Activated naive CD8-positive, alpha-beta T cell treated with anti-CD3 and anti-CD28 coated beads, Interleukin-2, amount 10 ng/mL, durations not matched to agents 7 days and 5 days (primary cell): ENCODE measurements at places on chromosomes 2 and 18. TPM values are rescaled to one million over a fixed set of nuclear protein-coding genes. Genes with fewer than 3 reads are reported as not detected.

FEZ2 gene
- total RNA-seq = 19.4 TPM

CNTNAP5 gene
- total RNA-seq = not detected

FAM117B gene
- 22.1 TPM for total RNA-seq

- no peak for DNase-seq
- H3K27me3 ChIP-seq = peaks cover 62% of the 10 kb centered on the region
- peak overlapping the region; percentile 6 for H3K4me3 ChIP-seq
- H3K27ac ChIP-seq = no peak overlapping the region
- peaks cover 1% of the 10 kb centered on the region for H3K36me3 ChIP-seq
These were observed 1.8 kb downstream of the AGAP1 start for GRCh38 chr2:235495373-235496238.

GRP gene
- total RNA-seq = not detected

GRCh38 chr2:20254731-20255130 lies 29.8 kb upstream of the SDC1 start:
- H3K27ac ChIP-seq = no peak overlapping the region
- H3K27me3 ChIP-seq = no peaks in the 10 kb centered on the region
- H3K4me1 ChIP-seq = peaks cover 5% of the 10 kb centered on the region
- H3K36me3 ChIP-seq = peaks cover 29% of the 10 kb centered on the region
- no peak for DNase-seq
- no peak overlapping the region for H3K4me3 ChIP-seq

DNA sequence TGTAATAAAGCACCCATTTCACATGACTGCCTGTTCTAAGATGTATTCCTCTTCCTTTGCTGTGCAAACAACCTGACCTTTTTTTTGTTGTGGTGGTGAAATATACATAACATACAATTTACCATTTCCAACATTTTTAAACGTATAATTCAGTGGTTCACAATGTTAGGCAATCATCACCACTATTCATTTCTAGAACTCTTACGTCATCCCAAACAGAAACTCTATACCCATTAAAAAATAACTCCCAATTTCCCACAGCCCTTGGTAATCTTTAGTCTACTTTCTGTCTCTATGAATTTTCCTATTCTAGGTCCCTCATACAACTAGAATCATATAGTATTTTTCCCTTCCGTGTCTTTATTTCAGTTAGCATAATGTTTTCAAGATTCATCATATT lies 36.7 kb downstream of the RND3 start:
- no peak overlapping the region for H3K27ac ChIP-seq
- no peak overlapping the region for H3K4me3 ChIP-seq
- no peaks in the 10 kb centered on the region for H3K4me1 ChIP-seq
- no peaks in the 10 kb centered on the region for H3K27me3 ChIP-seq
- DNase-seq = no peak
- no peaks in the 10 kb centered on the region for H3K36me3 ChIP-seq

EIPR1 gene
- total RNA-seq = 34.6 TPM

NXPH2 gene
- not detected for total RNA-seq

GLI2 gene
- 1.2 TPM for total RNA-seq

DNA sequence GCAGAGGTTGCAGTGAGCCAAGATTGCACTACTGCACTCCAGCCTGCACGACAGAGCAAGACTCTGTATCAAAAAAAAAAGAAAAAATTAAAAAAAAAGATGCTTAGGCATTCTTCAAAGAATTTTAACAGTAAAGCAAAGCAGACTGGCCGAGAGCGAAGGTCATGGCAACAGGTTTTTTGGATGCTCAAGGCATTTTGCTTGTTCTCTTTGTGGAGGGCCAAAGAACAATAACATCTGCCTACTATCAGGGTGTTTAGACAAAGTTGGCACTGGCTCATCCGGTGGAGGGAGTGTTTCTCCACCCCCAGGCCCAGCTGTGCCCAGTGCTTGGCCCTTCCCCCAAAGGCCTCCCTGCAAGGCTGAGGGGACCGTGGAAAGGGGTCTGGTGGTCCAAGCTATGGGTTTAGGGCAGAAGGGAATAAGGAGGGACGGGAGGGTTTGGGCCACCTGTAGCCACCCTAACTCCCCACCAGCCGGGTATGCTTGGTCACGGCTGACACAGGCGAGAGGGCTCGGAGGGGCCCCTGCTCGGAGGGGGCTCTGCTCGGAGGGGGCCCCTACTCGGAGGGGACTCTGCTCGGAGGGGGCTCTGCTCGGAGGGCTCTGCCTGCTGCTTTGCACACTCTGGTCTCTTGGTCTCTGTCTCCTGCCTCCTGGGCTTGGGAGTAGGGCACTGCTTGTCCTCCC lies 26.7 kb upstream of the ALLC start:
- no peaks in the 10 kb centered on the region for H3K27me3 ChIP-seq
- DNase-seq = peak; percentile 19
- H3K4me1 ChIP-seq = no peaks in the 10 kb centered on the region

DNA sequence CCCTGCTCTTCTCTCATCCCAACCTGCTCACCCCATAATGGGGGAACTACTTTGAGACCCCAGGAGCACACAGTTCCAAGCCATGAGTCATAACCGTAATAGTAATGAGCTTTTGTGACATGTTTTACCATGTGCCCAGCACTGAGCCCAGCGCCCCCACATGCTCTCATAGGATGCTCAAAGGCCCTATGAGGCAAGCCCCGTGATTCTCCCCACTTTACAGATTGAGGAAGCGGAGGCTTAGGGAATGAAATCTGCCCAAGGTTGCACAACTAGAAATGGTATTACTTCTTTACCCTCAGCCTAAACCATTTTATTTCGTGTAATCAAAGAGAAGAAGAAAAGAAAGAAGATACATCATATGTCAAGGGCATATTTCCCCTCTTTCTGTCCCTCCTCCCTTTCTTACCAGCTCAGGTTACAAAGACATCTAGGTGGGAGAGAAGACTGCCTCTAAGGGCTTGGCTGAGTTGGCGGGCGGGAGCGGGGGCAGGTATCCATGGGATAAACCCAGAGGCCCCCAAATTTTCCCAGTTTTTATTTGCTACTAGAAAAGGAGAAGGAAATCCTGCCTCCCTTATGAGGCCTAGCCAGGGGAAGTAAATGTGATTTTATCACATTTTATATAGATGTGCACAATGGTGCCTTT lies 24.2 kb downstream of the BCL11A start:
- H3K27ac ChIP-seq = no peak overlapping the region
- no peak for DNase-seq
- no peaks in the 10 kb centered on the region for H3K36me3 ChIP-seq
- H3K27me3 ChIP-seq = peaks cover 51% of the 10 kb centered on the region
- H3K4me1 ChIP-seq = peaks cover 10% of the 10 kb centered on the region
- no peak overlapping the region for H3K4me3 ChIP-seq

DNA sequence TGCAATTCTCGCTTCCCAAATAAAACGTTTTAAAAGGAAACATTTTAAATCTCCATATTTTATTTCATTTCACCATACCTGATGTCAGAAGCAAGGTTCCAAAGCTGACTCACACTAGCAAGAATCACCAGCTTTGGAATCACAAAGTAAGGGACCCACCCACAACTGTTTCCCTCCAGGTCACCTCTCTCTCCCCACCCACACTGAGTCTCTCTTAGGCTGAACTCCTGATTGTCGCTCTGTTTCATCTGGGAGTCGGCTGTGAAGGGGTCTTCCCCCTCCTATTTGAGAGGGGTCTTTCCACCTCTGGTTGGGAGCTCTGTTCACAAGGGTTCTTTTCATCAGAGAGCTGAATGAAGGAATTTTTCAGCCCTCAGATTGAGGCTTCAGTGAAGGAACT lies 128.1 kb downstream of the L3MBTL4 start:
- no peak overlapping the region for H3K4me3 ChIP-seq
- no peaks in the 10 kb centered on the region for H3K36me3 ChIP-seq
- H3K4me1 ChIP-seq = no peaks in the 10 kb centered on the region
- peaks cover 2% of the 10 kb centered on the region for H3K27me3 ChIP-seq
- H3K27ac ChIP-seq = no peak overlapping the region
- no peak for DNase-seq

CHAC2 gene
- 7.3 TPM for total RNA-seq

HOXD13 gene
- not detected for total RNA-seq

- no peaks in the 10 kb centered on the region for H3K4me1 ChIP-seq
- DNase-seq = no peak
- no peak overlapping the region for H3K27ac ChIP-seq
- H3K27me3 ChIP-seq = peaks cover 12% of the 10 kb centered on the region
- no peak overlapping the region for H3K4me3 ChIP-seq
These were observed 109.8 kb upstream of the SIX2 start for GRCh38 chr2:45119038-45119437.

TMEFF2 gene
- total RNA-seq = not detected

OTOS gene
- not detected for total RNA-seq

GRCh38 chr2:66084948-66085590 lies 349.9 kb upstream of the MEIS1 start:
- H3K27ac ChIP-seq = no peak overlapping the region
- no peak overlapping the region for H3K4me3 ChIP-seq
- no peaks in the 10 kb centered on the region for H3K4me1 ChIP-seq
- no peak for DNase-seq
- H3K27me3 ChIP-seq = no peaks in the 10 kb centered on the region
- no peaks in the 10 kb centered on the region for H3K36me3 ChIP-seq

SULT1C4 gene
- total RNA-seq = not detected
